ENCODE measurements at places on chromosomes 1 and 21.

- no peak for DNase-seq
Measured at GRCh38 chr1:203996126-203996525, 76.8 kb upstream of the SOX13 start.

GRCh38 chr1:246179401-246179800 lies 327.7 kb downstream of the SMYD3 start:
- no peak for DNase-seq

- DNase-seq: peak; percentile 51
Measured at GRCh38 chr1:156104065-156104810, 10.3 kb upstream of the LMNA start.

DNA sequence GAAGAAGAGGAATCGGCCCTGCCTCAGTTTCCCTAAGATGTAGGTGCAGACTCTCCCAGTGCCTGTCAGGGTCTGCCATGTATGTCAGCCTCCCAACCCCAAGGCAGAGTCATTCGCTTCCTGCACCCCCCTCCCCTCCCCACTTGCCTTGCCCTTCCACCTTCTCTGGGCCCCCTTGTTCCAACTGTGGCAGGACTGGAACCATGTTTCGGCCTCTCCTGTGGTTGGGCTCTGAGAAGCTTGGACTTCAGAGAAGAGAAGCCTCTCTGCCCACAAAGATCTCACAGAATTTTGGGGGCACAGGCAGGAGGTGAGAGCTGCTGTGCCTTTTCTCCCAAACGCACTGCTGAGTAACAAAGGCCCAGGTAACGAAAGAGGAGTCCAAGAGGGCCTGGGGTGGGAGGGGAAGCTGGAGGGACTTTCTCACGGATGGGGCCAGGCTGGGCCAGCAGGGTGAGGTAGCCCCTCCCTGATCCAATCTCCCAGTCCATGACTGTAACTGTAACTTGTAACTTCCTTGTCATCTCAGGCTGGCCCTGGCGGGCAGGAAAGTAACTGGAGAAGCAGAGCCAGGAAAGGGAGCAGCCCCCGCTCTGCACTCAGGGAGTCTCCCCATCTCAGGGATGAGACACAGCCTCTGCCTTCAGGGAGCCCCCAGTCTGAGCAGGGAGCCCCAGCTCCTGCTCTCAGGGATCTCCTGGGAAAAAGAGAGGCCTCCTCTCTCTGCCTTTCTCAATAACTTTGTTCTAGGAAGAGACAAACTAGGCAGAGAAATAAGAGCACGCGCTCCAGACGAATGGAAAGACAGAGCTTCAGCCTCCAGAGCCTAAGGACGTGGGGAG lies 11.3 kb downstream of the CRABP2 start:
- DNase-seq: no peak

- DNase-seq: no peak
Measured at GRCh38 chr1:72705921-72706320, 423.6 kb upstream of the NEGR1 start.

GRCh38 chr1:75438355-75438754 lies 172.6 kb downstream of the SLC44A5 start:
- DNase-seq: no peak

DNA sequence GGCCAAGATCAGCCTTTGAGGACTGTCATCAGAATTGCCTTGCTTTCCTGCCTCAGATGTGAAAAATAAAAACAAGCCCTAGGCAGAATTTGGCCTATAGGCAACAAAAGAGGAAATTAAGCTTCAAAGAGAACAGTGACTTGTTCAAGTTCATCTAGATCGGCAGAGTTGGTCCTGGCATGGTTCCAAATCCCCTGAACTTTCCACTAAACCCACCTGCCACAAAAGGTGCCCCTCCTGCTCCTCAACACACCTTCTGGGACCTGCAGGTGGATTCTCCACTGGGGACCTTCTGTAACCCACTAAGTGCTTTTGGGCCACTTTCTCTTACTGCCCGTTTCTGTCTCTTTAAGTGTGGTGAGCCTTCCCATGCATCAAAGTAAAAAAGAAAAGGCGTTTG lies 42.5 kb upstream of the LRRN2 start:
- no peak for DNase-seq

DNA sequence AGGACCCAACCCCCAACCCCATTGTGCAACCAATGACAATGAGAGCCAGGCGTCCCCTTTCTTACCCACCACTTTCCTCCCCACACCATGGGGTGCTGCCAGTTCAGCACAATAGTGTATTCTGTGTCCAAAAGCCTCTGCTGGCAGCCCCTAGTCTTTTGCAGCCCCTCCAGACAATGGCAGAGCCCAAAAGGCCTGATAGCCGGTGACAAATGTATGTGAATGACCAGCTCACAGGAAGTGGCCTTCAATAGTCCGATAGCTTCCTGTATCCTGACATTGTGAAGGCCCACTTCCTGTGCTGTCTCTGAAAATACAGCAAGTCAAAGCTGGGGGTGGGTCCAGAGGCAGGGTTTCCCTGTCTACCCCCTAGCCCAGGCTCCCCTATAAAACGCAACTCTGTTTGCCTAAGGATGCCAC lies 16.6 kb downstream of the SMIM12 start:
- DNase-seq: no peak

- no peak for DNase-seq
Measured at GRCh38 chr1:90622666-90623065, 94.4 kb downstream of the BARHL2 start.

- no peak for DNase-seq
Measured at GRCh38 chr1:210707300-210708240, 378.9 kb downstream of the HHAT start.

GRCh38 chr1:71930511-71930910 lies 351.8 kb downstream of the NEGR1 start:
- no peak for DNase-seq

- no peak for DNase-seq
Measured at GRCh38 chr1:75308365-75308764, 174.2 kb downstream of the LHX8 start.

DNA sequence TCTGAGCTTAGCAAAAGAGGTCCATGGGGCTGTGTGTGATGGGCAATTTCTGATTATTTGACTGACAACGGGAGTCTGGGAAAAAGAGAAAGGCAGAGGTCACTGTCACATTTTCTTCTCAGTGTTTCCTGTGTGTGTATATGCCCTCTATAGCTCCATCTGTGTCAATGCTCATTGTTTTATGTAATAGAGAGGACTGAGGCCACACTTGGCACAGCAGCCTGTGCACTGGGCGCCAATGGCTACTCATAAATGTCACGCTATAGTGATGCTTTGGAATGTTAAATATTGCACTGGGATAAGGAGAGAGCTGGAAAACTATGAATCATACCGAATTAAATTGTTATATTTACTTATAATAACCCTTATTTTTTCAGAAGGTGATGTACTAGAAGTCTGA lies 365.4 kb downstream of the NEGR1 start:
- DNase-seq: no peak

GRCh38 chr1:34479731-34480130 lies 275.1 kb upstream of the GJB5 start:
- DNase-seq: no peak

- DNase-seq: peak; percentile 43
Measured at GRCh38 chr21:42219606-42220137, 732 bp downstream of the ABCG1 start.

GRCh38 chr1:178174539-178174938 lies 80.6 kb downstream of the RASAL2 start:
- no peak for DNase-seq

- DNase-seq: no peak
Measured at GRCh38 chr1:228802386-228803220, 67.3 kb downstream of the RHOU start.

DNA sequence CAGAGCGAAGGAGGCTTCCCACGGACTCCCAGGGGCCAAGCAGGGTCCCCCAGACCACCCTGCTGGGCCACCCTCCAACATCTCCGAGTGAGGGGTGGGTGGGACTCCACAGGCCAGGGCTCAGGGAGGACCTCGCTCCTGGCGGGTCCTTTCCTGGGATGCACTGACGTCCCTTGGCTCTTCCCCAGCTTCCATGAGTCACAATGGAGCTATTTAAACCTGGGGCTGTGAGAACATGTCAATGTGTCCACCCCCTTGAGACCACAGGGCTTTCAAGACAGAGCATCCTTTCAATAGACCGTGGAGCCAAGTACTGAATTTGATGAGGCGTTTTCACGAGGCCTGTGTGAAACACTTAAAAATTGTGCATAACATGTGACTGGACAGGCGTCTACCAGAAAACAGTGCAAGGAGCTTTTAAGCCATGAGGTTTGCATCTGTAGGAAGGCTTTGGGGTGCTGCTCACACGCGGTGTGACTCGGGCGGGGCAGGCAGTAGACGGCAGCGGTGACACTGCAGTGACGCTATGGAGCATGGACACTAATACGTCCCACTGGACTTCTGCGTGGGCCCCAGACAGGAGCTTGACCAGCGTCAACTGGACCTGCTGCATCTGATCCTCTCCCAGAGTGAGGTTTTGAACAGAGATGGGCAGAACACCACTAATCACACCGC lies 24.1 kb upstream of the NPHP4 start:
- no peak for DNase-seq

- DNase-seq: peak; percentile 79
Measured at GRCh38 chr1:1435106-1435903, at the start of gene VWA1. Gene VWA1, plus strand, starts transcription at chr1:1435690. Its CDS starts 59 bp downstream, at chr1:1435749.

DNA sequence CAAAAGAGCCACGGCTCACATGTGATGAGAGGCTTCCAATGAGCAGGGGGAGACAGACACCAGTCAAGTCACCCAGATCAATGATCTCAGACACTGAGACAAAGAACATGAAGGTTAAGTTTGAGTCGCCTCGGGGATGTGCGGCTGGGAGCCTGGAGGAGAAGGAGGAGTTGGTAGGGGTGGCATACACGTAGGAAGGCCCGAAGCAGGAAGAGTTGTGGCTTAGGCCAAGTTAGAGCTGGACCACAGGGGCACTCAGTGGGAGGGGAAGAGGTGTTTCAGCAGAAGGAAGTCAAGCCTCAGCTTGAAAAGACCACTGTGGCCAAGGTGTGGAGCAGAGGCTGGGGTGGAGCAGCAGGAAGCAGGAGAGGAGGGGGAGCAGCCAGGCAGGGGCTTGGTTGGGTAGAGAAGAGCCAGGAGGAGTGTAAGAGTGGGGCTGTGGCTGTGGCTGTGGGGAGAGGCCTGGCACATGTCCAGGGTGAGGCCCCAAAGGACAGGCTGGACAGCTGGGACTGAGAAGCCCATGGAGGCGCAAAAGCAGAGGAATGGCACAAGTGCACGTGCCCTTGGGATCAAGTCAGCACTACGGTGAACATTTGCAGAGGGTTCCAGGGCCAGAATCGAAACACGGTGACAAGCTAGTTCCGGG lies 27.6 kb downstream of the CTNNBIP1 start:
- DNase-seq: no peak

DNA sequence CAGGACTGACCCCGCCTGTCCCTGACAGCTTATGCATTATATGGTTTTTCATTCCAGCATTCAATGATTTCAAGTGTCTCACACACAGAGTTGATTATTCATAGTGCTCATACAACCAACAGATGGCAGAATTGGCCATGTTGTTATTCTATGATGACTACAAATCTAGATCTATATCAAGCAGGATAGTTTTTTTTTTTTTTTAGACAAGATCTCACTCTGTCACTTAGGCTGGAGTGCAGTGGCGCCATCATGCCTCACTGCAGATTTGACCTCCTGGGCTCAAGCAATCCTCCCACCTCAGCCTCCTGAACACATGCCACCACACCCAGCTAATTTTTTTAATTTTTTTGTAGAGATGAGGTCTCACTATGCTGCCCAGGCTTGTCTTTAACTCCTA lies 40.1 kb upstream of the LRRC8D start:
- no peak for DNase-seq

GRCh38 chr1:94332516-94332915 lies 85.7 kb upstream of the ABCD3 start:
- DNase-seq: no peak

GRCh38 chr1:11482198-11482597 lies 3.2 kb downstream of the DISP3 start:
- DNase-seq: no peak

GRCh38 chr1:219990782-219991510 lies 55.4 kb downstream of the EPRS1 start:
- no peak for DNase-seq

DNA sequence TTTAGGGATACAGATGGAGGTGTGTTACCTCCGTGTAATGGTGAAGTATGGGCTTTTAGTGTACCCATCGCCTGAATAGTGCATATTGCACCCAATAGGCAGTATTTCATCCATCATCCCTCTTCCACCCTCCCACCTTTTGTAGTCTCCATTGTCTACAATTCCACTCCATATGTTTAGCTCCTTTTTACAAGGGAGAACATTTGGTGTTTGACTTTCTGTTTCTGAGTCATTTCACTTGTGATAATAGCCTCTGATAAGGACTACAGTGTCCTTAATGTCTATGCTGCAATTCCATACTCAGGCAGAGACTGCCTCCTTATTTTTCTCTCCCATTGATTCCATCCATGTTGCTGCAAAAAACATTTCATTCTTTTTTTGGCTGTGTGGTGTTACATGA lies 48.7 kb downstream of the OVGP1 start:
- DNase-seq: no peak

- DNase-seq: no peak
Measured at GRCh38 chr1:54227891-54228310, 27.9 kb downstream of the MRPL37 start.

GRCh38 chr1:88847643-88848042 lies 43.7 kb downstream of the GTF2B start:
- no peak for DNase-seq

DNA sequence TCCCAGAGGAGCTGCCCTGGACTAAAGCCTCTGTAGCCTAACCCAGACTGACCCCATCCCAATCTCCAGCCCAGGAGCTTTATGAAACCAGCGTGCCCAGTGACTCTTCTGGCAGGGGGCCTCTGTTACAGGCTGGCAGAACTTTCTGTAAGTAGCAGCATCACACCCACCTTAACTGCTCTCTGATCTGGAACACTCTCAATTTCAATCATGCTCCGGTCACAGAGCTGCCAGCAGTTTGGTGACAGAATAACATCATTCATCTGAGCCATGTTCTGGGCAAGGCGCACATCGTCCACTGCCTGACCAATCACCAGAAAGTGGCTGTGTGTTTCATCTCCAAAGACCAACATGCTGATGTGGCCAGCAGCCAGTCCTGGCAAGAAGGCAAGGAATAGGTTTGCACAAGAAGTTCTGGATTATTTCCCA lies 14.7 kb downstream of the ADCY10 start:
- no peak for DNase-seq

- DNase-seq: no peak
Measured at GRCh38 chr1:159783724-159784123, 3.0 kb downstream of the DUSP23 start.

DNA sequence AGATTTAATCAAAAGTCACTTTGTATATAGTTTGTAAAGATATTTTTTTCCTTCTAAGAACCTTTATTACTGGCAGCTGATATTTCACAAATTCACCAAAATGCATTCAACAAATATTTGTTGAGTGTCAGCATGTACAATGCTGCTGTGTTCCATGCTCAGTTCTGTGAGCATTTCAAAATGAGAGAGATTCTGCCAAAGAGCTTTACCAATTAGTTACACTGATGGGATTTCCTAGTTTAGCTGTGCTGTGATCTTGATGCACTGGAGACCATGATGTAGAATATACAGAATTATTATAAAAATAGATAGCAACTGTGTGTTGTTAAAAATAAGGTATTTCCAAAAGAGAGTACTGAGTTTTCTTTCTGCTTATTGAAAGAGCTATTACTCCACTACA lies 225.6 kb downstream of the BRINP3 start:
- DNase-seq: no peak
